Fibroblast of skin of right biceps (primary cell): ENCODE measurements at places on chromosomes 5 and 9.

DNA sequence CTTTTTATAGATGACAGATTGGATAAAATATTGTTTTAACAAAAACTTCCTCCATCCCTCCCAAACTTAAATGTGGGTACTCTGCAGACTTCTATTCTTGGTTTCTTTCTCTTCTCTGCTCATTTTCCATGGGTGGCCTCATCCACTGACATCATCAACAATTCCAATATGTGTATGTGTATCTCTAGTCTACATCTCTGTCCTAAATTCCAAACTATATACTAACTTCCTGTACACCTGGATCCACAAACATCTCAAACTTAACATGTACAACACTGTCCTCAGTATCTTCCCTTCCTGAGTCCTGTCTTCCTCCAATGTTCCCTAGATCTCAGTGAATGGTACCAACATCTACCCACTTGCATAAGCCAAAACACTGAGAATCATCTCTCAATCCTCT lies 28.5 kb upstream of the CDK5RAP2 start:
- DNase-seq, result peak; percentile 21

GRCh38 chr5:144503123-144503522 lies 332.4 kb downstream of the KCTD16 start:
- DNase-seq, result no peak

DNA sequence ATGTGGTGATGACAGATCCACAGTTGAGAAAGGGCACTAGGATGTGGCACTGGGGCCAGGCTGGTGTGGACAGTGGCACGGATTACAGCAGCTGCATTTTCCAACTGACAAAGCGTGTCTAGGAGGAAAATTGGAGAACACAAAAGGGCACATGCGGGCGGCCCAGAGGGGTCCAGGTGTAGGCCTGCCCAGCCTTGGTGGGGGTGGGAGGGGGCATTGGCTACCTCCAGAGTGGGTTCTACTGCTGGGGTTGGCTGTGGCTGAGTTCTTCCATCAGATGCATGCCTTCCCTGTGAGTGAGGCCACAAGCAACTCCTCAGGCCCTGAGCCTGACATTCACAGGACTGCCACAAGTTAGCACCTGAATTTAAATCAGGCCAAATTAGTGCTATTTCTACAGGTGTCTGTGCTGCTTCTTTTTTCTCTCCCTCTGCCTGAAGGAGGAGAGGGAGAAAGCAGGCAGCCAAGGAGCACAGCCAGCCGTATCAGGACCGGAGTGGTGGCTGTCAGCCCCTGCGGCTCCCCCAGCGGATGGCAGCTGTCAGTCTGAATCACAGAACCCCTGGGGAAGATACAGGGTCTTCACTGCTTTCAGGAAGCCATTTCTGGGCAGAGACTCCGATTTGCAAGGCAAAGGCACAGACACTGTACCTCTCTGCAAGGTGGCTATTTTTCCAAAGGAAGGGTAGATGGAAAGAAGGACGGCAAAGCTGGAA lies 464.2 kb downstream of the SPOCK1 start:
- DNase-seq, result no peak

GRCh38 chr9:27053369-27054022 lies 48.0 kb upstream of the LRRC19 start:
- no peak for DNase-seq

GRCh38 chr5:132782101-132782500 lies 5.1 kb upstream of the SEPTIN8 start:
- peak; percentile 81 for DNase-seq

DNA sequence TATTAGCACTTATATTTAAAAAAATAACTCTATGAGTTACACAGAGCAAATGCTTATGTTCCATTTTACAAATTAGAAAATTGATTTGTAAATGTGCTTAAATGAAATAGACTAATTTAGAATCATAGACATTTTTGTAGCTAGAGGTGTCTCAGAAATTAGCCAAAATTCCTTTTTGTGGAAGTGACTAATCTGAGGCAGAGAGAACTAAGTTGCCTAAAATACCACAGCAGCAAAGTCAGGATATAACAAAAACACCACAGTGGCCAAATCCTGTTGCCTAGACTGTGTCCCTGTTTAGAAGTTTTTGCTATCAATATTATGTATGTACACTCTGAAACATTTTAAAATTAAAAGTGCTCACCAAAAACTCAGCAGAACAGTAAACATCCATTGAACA lies 18.7 kb downstream of the ADAMTSL1 start:
- DNase-seq, result peak; percentile 70

DNA sequence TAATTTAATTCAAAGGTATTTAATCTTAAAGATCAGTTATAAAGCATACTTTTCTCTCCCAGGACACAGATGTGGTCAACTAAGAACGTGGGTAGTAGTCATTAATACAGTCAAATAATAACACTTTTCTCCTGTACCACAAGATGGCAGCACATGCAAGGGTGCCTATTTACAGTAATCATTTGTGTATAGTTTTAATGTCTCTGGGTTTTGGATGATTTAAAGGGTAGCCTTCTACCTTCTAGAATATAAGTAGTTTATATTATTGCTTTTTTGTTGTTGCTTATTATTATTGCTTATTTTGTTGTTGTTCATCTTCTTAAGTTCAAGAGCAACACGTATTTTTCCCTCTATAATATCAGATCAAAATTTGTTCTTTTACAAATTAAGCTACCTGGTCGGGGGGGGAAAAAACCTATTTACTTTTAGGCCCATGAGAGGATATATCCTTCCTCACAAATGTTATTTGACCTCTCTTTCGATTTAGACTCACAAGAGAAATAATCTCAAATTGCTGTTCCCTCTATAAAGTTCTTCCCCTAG lies 59.6 kb upstream of the SLC27A6 start:
- DNase-seq, result peak; percentile 59

GRCh38 chr5:135489466-135490244 lies 37.5 kb upstream of the TIFAB start:
- no peak for DNase-seq

GRCh38 chr5:123164054-123164453 lies 75.0 kb downstream of the PRDM6 start:
- DNase-seq, result peak; percentile 4

- DNase-seq, result no peak
These were observed 10.5 kb downstream of the KIF4B start for GRCh38 chr5:155024015-155024414.

DNA sequence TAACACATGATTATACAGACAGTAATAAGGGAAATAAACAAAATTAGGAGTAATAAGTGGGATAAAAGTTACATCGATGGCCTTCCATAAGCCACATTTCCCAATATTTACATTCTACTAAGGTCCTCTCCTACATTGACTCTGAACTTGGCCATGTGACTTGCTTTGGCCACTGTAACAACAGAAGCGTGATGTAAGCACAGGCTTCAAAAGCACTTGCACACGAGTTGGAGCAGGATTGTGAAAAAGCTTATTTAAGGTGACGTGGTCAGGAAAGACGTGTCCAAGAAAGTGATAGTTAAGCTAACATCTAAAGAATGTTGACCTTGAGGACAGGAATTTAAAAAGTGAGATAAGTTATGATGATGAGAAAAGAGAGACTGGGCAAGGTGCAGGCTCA lies 9.8 kb upstream of the CEMIP2 start:
- no peak for DNase-seq

DNA sequence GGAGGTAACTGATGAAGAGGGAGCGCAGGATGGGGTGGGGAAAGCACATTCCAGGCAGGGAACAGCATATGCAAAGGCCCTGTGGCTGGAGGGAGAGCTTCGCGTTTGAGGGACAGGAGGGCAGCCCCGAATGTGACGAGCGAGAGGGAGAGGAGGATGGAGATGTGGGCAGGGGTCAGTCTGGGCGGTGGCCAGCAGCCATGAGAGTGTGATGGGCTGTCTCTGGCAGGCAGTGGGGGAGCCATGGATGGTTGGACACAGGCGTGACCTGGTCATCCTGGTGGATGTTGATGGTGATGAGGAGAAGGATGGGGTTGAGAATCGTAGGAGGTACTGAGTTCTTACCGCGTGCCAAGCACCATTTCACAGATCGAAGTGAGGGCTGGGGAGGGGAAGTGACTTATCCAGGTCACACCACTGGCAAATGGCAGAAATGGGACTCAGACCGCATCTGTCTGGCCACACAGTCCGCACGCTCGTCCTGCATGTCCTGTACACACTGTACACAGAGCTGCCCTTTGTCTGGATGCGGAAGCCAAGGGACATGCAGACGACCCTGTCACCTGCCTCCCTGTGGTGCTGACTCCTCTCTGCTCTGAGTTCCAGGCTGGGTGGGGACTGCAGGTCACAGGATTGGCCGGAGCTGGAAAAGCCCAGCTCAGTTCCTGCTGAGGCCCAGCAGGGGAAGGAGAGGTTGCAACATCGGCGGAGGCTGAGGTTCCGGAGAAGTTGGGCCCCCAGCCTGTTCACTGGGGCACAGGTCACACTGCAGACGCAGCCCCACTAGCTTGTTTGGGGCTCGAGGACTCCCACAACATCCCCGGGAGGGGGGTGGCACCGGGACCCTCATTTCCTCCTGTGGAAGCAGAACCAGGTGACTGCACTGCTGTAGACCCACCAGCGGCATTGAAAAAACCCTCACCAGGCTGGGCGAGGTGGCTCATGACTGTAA lies 165.6 kb upstream of the IER5L start:
- no peak for DNase-seq

GRCh38 chr5:96279801-96280542 lies 153.1 kb downstream of the PCSK1 start:
- DNase-seq, result peak; percentile 76

GRCh38 chr9:132461281-132461896 lies 51.4 kb downstream of the CFAP77 start:
- no peak for DNase-seq
